NCI-H524 treated with DMSO at 0.1 percent for 48 hours (cell line): ENCODE measurements at places on chromosomes 12 and 14.
A peak's percentile ranks its signal among the peaks of the same experiment; 100 is the strongest.

GRCh38 chr12:49619286-49619685 is 4.1 kb upstream of the PRPF40B start:
- no peak for DNase-seq

- DNase-seq, result no peak
Observed at GRCh38 chr12:115351514-115352077, 667.6 kb upstream of the TBX3 start.

DNA sequence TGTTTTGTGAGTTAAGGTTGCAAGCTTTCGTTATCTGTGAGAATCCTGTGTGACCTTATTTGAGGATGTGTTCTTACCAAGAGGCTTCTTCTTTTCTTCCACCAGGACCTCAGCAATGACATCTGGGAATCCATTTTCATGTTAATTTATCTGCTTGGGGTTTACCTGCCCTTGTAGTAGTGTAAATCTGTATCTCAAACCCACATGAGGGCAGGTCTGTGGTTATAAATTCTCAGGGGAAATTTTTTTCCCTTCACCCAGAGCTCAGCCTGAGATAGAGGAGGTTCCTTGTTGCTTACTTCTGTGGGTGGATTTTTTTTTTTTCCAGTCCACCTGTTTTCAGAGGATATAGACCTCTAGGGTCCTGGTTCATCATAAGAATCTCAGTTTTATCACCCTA is 70.8 kb downstream of the AKAP6 start:
- DNase-seq, result no peak

DNA sequence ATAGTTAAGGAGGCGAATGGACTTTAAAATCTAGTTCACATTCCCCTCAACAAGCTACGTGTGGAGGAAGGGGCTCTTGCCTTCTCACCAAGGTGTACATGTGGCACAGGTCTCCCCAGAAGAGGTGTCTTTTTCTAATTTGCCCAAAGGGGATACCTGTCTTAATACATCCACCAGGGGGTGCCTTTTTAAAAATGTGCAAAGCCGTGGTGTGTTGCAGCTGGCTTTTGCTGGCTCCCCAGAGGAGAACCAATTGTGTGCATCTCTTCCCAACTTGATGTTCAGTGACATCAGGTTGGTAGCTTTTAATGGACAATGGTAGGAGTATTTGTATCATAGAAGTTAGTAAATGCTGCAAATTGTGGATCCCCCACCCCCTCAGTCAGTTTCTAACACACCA is 33.8 kb downstream of the CREBL2 start:
- DNase-seq, result no peak

- no peak for DNase-seq
Observed at GRCh38 chr12:127957001-127957660, 309.8 kb upstream of the TMEM132C start.

DNA sequence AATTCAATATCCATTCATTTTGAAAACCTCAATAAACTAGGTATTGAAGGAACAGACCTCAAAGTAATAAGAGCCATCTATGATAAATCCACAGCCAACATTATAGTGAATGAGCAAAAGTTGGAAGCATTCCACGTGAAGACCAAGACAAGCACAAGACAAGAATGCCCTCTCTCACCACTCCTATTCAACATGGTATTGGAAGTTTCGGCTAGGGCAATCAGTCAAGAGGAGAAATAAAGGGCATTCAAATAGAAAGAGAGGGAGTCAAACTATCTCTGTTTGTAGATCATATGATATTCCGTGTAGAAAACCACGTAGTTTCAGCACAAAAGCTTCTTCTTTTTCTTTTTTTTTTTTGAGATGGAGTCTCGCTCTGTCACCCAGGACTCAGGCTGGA is 550.3 kb downstream of the FSCB start:
- DNase-seq, result no peak

- no peak for DNase-seq
Observed at GRCh38 chr12:61821381-61821780, 438.8 kb upstream of the USP15 start.

DNA sequence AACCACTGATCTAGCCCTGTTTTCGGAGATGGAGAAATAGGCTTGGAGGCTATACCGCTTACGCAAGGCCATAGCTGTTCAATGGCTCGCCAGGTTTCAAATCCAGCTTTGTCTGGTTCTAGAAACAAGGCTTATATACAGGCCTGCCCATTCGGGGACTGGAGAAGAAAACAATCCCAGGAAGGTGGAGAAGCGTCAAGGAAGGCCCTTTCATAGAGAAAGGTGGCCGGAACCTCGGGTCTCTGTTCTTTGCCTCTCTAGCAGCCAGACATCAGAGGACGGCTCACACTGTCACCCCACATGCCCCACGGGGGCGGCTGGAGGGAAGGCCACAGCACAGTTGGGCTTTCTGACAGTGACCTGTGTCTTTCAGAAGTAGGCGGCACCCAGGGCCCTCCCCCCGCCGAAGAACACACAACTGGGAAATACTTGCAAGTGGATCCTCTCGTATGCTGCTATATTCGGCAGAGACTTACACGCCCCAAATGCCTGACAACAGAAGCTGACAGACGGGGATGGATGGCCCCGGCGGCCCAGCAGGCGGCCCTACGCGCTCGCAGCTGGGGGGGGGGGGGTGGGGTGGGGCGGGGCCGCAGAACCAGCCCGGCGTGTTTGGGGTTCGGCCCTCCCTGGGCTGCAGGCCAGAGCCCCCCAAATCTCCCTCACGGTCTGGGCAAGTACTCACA is 4.5 kb upstream of the SETD1B start:
- DNase-seq, result peak; percentile 25

DNA sequence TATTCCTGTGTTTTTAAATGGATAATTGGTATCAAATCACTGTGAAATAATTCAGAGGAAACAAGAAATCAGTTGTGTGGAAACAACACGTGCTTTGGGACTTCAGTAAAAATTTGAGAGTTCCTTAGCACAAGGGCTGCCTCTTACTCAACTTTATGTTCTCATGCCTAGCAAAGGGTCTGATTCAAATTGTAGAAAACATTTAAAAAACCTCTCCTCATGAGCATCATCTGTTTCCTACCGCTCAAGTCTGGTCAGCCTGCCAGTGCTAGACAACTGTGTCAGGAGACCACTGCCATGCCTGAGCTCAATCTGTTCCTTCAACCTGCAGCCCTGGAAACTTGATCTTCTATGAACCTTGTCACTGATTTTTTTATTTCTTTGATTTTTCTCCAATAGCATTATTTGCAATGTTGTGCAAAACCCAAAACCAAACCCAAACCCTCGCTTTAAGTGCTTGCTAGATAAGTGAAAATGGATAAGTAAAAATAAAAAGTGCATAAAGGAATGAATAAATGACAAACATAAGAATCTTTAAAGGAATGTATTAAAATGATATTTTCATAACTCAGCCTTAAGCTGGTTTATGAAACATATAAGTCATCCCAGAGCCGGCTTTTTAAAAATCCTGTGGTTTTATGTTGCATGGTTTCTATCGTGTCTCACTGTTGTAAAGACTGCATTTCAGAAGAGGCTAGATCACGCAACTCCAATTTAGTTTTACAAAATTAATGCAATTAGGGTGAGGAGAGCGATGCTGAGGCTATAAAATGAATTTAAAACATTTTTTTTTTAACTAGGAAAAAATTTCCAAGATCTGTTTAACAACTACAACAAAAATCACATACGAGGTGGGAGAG is 361.2 kb upstream of the PDE3A start:
- DNase-seq, result no peak

DNA sequence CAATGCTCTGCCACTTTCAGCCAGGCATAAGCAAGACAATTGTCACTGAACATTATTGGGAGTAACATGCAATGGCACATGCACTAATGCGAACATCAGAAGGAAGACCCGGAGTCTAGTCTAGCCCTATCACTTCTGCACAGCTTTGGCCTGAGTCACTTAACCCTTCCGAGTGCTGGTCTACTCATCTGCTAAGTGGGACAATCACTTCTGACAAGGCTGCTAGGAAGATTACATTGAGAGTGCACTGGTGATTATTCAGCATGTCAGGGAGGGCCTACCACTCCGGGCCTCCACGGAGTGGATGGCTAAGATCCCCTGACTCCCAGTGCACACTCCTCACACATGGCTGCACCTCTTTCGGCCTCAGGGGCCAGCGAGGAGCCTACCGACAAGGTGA is 240.9 kb downstream of the DPF3 start:
- no peak for DNase-seq

- no peak for DNase-seq
Observed at GRCh38 chr12:6314776-6315175, 4.3 kb downstream of the PLEKHG6 start.

DNA sequence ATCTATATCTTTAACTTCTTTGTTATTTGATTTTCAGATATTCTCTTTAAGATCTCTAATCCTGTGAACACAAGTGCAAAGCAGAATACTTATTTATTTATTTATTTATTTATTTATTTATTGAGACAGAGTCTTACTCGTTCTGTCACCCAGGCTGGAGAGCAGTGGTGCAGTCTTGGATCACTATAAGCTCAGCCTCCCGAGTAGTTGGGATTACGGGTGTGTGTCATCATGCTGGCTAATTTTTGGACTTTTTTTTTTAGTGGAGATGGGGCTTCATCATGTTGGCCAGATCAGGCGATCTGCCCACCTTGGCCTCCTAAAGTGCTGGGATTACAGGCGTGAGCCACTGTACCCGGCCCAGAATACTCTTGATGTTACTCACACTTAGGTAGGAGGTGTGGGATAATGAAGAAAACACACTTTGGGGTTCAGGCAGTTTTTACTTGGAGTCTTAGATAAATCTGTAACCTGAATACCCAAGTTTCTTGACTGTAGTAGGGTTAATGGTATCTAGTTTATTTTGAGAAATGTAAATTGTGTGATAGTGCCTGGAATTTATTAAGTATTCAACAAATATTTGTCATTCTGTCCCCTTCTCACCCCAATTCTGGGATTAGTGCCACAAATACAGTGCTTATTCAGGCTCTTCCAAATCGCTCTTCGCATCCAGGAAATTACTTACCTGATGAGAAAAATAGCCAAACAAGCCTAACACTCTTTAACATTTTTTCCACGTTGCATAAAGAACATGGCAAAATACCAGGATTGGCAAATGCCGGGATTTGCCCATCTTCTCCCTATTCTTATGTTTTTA is 33.0 kb downstream of the METAP2 start:
- no peak for DNase-seq

GRCh38 chr14:85817430-85817829 is 287.5 kb downstream of the FLRT2 start:
- DNase-seq, result no peak

DNA sequence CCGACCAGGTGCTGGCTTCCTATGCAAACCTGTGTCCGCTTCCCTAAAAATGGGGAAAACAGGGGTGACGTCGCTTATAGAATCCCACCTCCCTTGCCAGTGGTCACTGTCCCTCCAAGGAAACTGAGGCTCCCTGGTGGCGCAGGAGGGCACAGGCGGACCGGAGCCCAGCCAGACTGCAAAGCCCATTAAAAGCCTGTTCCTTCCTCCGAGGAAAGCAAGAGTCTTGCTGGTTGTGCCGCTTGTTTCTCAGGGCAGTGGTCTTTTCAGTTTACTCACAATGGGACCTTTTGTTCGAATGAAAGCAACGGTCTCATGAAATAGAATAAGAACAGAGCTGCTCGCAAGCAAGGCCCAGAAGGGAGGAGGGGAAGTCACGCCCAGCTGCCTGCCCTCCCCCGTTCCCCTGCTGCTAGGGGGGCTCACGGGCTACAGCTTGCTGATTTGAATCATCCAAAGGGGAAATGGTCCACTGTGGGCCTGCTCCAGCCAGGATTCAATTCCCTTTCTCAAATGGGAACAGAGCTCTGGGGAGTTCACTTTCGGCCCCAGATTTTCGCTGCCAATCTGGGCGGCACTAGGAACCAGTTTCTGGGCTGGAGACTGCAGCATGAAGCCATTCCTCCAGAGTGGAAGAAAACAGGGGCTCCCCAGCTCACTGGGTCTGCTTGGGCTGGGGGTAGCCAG is 4.6 kb upstream of the SELPLG start:
- DNase-seq, result no peak

GRCh38 chr14:22769369-22769768 is 2.9 kb downstream of the OXA1L start:
- no peak for DNase-seq

DNA sequence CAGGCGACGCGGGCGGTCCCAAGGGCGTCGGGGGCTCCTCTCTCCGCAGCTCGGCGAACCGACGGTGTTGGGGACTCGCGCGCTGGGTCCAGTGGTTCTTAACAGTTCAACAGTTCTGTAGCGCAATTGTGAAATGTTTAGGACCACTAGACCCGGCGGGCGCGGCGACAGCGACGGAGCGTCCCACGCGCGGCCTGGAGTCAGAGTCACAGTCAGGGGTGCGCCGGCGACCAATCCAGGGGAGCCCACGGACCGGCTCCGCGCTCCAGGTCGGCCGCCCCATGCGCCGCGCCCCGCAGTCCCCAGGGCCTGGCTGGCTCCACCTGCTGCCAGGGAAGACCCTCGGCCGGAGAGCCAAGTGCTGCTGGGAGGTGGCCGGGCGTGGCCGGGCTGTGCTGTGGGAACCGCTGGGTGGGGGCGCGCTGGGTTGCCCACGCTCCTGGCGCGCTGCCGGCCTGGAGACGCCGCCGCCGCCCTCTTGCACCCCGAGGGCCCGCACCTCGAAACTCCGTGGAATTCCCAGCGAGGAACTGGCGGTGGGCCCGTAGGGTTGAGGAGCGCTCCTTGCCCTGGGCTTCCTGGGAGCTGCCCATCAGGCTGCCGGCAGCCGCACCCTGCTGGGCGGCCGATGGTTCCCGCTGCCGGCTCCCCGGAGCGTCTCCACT is 20.9 kb upstream of the KIF26A start:
- no peak for DNase-seq

- DNase-seq, result no peak
Observed at GRCh38 chr12:130336723-130337487, 782 bp upstream of the PIWIL1 start.

DNA sequence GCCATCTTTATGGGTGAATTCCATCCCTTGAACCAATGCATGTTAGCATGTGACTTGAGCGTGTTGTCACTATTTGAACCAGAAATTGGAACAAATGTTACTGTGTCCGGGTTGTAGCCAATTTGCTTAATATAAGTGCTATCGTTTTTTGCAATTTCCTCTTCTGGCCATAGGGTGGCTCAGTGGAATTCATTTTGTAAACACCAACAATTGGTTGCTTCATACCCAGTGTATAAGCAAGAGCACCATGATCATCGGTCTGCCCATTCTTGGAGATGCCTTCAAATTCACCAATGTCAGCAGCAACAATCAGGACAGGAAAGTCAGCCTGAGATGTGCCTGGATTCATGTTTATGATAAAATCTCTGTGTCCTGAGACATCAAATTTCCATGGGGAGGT is 5.0 kb upstream of the NEDD1 start:
- DNase-seq, result no peak

- no peak for DNase-seq
Observed at GRCh38 chr12:117114784-117115183, 15.6 kb upstream of the TESC start.
